ENCODE measurements at places on chromosomes 3 and 15.

DNA sequence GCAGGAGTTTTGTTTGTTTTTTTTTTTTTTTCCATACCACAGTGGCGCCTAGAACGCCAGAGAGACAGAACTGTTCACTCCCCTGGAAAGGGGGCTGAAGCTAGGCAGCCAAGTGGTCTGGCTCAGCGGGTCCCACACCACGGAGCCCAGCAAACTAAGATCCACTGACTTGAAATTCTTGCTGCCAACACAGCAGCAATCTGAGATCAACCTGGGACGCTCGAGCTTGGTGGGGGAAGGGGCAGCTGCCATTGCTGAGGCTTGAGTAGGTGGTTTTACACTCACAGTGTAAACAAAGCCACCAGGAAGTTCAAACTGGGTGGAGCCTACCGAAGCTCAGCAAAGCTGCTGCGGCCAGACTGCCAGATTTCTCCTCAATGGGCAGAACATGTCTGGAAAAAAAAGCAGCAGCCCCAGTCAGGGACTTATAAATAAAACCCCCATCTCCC is 29.8 kb downstream of the SPICE1 start:
- peak; percentile 2 for DNase-seq

DNA sequence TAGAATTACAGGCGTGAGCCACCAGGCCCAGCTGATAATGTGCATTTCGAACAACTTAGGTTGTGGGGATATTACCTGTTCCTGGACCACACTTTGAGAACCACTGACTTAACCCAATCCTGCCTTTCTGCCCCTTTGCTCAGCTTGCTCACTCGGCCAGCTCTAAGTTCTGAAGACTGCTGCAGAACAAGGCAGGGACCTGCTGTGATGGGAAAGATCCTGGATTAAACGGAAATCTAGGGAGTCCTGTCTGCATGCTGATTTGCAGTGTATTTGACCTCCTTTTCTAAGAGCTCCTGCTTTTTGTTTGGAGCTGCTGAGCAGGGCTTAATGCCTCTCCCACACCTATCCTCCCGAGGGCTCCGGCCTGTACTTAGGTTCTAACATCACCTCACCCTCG is 2.9 kb downstream of the LTK start:
- DNase-seq: no peak

GRCh38 chr3:100354850-100355249 is 20.3 kb downstream of the NIT2 start:
- no peak for DNase-seq

GRCh38 chr15:70512772-70513362 is 250.5 kb downstream of the UACA start:
- DNase-seq: peak; percentile 38

- no peak for DNase-seq
These were observed 739.4 kb downstream of the MCTP2 start for GRCh38 chr15:94970802-94971201.

DNA sequence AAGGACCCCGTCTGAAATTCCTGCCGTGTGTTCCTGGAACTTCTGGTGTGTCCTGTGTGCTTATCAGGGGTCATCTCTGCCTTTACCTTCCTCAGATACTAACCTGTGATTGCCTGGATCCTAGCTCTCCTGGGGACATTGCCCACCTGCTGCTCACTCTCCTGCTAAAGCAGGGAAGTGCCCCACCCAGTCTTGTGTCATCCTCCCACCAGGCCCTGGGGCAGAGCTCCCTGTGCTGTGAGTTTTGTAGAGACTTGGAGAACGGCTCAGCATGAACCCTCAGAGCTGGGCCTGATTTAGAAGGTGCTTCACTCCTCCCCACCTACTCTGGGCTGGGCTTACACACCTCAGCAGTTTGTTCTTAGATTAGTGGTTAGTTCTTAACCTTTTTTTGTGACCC is 3.8 kb upstream of the TMEM44 start:
- DNase-seq: no peak

- no peak for DNase-seq
These were observed 7.6 kb downstream of the SELENOS start for GRCh38 chr15:101269479-101270223.

DNA sequence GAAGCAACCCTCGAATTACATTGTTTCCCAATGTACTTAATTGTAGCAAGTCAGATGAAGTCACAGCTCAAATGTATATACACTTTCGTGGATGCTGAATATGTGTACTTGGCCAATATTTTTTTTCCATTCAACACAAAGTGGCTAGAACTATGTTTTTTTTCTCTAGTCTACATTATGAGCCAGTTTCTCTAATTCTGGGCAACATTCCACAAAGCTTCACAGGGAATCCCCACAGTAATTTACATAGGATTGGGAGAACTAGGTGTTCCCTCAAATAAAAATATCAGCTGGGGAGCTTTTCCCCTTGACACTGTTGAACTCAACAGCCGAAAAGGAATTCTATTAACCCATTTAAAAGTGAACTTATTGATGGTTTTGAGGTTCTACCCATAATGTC is 493.1 kb downstream of the MECOM start:
- no peak for DNase-seq

- no peak for DNase-seq
These were observed 61.3 kb downstream of the KBTBD8 start for GRCh38 chr3:67059443-67059842.

GRCh38 chr15:74857671-74858368 is 14.9 kb upstream of the ULK3 start:
- DNase-seq: no peak

GRCh38 chr15:70358871-70359647 is 261.3 kb upstream of the TLE3 start:
- no peak for DNase-seq

- no peak for DNase-seq
These were observed 574.8 kb downstream of the AGBL1 start for GRCh38 chr15:86654501-86654900.

DNA sequence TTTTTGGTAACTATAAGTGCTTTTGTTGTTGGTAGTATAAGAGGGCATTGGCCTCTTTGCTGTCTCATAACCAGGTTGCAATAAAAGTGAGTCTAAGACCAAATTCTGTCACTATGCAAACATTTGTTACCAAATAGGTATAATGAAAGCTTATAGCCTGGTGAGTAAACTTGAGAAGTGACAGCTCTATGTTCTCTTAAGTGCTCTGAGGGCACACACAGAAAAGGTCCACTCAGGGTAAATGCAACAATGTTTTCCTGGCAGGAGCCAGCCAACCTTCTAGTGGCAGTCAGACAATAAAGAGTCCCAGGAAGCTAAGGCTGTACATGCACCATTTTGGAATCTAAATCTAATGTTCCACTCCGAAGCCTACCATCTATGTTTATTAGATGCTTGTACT is 262.1 kb upstream of the TGFBR2 start:
- no peak for DNase-seq

GRCh38 chr15:89783111-89783860 is 7.2 kb downstream of the MESP2 start:
- DNase-seq: no peak

- DNase-seq: no peak
These were observed 739 bp upstream of the AMOTL2 start for GRCh38 chr3:134374791-134375581.

GRCh38 chr15:40290545-40290917 is 7.7 kb upstream of the ANKRD63 start:
- DNase-seq: no peak

DNA sequence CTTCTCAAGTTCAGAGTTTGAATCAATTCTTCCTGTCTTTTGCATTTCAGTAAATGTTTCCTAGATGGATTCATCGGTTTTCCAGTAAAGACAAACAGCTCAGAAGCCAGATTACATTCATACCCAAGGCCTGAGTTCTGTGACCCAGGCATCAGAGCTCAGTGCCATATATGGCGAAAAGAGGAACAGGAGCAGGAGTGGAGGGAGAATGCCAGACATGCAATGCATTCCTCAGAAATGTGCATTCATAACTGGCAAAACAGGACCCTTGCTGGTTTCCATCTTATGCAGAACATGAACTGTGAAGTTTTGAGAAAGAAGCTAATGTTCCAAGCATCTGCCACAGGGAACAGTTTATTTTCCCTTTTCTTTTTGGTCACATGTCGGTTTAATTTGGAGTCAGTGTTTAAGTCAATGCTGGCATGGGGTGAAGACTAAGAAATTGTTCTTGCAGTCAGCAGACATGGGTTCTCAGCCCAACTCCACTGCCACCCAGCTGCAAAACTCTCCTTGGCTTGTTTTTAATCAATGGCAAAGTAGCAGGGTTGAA is 116.5 kb downstream of the LPP start:
- DNase-seq: no peak

DNA sequence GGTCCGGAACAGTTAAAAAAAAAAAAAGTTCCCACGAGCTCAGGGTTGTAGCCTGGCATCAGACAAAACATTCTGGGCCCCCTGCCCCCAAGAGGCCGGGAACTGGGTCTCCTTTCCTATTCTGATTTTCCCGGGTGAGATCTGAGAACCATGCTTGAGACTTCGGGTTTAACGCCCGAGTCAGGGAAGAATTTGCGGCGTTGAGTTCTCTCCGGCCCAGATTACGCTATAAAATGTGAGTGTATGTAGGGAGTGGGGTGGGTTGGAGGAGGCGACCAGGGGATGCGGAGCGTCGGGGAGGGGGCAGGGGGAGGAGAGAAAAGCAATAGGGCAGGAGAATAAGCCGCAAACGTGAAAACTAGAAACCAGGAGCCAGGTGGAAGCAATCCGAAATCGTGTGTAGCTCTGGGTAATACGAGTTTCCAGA is 2.7 kb downstream of the ZIC1 start:
- DNase-seq: no peak

GRCh38 chr3:127456471-127457093 is 134.0 kb downstream of the TPRA1 start:
- no peak for DNase-seq

DNA sequence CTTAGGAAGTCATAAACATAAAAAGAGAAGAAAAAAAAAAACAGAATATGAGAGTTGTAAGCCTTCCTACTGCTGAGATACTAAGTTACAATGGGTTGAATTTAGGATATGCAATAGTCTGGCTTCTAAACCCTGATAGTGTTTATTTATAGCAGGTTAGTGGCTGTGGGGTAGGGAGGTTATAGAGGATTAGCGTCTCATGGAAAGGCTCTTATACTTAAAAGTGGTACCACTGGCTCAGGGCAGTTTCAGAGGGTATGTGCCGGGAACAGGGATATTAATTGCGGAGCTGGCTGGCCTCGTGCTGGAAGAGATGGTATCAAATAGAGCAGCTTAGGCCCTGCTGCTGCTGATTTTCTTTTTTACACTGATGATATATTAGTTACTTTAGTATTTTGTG is 60.8 kb downstream of the PFN2 start:
- DNase-seq: no peak

GRCh38 chr3:149473357-149474249 is 894 bp upstream of the TM4SF4 start:
- no peak for DNase-seq

- no peak for DNase-seq
These were observed 32.8 kb downstream of the XXYLT1 start for GRCh38 chr3:195238081-195238571.

- no peak for DNase-seq
These were observed 55.8 kb upstream of the NR2F2 start for GRCh38 chr15:96274698-96275097.

DNA sequence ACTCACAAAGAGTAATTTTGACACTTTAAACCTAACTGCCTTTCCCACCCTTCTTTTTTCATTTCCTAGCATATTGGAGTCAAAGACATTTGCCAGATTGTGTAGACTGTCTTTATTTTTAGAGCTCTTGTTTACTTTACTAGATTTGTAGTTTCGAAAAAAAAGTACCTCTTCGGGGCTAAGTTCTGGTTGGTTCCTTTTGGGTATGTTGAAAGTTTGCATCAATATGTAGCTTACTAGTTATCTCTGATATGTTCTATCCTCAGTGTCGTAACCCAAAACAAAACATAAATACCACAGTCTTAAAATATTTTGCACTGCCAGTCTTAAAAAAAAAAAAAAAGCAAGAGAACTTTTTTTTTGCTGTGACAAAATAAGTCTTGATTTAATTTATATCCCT is 52.2 kb downstream of the REC114 start:
- DNase-seq: no peak

GRCh38 chr15:63255489-63255990 is 21.9 kb upstream of the APH1B start:
- DNase-seq: no peak

DNA sequence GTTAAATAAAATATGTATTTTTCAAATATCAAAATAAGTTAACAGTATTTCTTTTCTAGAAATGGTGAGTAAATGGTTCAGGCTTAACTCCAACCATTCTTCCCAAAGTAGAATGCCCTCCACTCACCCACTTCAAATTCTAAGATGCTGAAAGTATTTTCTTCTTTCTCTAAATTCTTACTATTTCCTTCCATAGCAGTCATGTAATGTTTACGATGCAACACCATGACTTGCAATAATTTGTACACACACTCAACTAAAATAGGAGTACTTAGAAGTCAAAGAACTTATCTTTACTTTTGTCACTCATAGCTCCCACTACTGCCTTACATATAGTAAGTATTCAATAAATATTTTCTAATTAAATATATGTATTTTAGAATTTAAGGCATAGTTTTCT is 65.0 kb downstream of the AQR start:
- no peak for DNase-seq

DNA sequence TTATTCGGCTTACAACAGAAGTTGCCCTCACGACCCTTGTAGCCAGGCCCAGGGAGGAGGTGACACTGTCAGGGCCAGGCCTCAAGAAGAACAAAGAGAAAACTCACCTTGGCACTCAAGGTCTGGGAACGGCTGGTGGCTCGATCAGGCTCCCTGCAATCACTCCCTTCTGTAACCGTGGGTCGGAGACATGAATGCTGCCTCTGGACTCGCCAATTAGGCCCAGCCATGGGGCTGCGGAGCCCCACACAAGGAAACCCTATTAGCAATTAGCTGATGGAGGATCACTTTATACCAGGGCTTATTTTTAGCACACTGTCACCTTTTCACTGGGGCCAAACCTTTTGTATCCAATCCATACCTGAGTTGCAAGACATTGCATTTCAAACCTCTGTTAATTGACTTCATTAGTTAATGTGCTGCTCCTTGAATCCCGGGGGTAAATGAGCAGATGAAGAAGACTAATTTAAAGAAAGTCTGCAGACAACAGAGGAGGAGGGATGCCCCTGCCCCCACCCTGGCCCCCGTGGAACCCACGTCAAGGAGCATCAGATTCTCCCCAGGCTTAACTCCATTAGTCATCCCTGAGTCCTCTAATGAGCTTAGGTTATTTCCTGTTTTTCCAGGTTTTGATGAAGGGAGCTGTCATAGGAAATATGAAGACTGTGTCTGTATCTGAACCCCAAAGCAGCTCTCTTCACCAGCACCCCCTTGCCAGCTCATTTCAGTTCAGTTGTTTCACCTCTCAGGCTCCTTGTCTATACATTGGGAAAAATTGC is 255.3 kb downstream of the RORA start:
- no peak for DNase-seq

DNA sequence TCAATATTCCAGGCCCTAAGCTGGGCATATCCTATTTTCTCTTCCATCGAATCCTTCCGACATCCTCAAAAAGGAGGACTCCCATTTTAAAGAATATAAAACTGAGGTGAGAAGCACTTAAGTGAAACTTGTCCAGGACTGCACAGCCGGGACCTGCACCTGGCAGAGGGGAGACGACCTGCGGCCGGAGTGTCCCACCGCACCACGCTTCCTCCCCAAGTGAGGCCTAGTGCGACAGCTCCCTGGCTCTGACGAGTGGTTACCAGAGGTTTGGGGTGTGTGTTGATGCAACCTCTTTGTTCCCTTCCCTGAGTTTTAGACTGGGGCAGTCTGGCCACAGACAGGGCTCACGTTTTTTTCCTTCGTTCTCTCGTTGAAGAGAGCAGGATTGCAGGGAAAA is 24.9 kb upstream of the ATP2B2 start:
- DNase-seq: no peak

- no peak for DNase-seq
These were observed 779.4 kb downstream of the TUSC7 start for GRCh38 chr3:117488983-117489382.

- DNase-seq: no peak
These were observed 23.1 kb downstream of the PHLDB2 start for GRCh38 chr3:111882194-111882593.

Data from stimulated activated CD8-positive, alpha-beta memory T cell treated with anti-CD3 and anti-CD28 coated beads, Interleukin-4, amount 100 ng/mL, for 1 hour (primary cell).